Activated CD8-positive, alpha-beta T cell treated with anti-CD3 and anti-CD28 coated beads, Interleukin-2, amount 10 ng/mL, durations not matched to agents 7 days and 5 days (primary cell): ENCODE measurements at places on chromosomes 13 and 19.

DNA sequence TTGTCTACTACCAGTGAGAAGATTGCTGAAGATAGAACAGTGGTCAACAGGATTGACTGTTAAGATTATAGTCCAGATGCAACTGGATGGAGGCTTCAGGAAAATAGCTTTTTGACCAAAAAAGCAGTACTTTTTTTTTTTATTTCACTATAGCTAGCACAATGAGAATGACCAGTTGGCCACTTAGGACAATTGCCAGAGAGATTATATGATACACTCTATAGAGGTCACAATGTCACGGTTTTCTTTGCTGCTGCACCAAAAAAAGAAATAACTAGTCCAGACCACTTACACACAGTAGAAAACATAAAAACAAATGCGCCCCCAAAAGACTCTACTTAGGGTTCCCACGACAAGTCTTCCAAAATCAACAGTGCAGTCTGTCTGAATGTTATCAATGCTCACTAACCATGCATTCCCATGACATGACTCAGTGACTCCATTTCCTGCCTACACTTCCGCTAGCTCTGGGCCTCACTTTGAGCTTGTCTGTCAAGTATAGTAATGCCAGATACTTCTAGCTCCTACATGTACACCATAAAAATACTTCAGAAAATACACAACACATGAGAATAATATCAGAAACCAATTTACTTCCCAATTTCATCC lies 209.1 kb upstream of the STARD13 start:
- DNase-seq: no peak

DNA sequence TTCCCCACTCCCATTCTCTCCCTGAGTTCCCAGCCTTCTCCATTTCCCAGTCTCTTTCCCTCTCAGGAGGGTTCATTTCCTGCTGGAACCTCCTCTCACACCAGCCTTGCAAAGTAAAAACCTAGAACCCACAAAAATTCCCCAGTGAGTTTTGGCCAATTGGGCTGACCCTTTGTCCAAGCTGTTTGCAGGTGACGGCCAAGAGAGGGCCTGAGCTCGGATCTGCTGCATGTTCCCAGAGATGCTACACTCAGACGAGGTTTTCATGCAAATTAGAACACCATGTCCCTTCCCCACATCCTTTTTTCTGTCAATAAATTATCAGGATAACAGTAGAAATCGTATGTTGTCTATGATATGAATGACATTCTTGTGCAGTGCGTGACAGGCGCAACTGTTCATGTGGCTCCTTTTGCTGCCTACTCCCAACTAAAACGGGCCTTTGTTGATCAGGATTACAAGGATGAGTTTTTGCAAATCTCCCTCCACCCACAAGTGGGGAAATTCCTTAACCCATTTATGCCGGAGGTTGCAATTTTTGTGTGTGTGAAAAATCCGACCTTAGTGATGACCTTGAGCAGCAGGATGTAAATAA lies 149.5 kb downstream of the CACNA1A start:
- no peak for DNase-seq

- DNase-seq: no peak
Measured at GRCh38 chr13:39859898-39860297, 204.4 kb downstream of the COG6 start.

DNA sequence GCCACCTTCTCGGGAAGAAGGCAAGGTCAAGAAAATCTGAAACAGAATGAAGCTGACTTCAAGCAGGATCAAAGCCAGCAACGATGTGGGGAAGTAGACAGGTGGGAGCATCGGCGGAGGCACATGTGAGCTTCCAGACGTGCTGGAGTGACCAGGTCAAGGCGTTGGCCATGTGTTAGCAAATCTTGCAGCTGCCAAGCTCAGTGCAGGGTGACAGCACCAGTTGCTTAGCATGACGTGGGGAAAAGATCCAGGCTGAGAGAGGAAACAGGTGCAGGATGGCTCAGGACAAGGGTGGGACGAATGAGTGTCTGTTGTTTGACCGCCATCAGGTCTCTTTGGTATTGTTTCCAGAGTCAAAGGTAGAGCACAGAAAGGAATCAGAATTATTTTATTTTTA lies 92.3 kb downstream of the TNFSF13B start:
- no peak for DNase-seq

DNA sequence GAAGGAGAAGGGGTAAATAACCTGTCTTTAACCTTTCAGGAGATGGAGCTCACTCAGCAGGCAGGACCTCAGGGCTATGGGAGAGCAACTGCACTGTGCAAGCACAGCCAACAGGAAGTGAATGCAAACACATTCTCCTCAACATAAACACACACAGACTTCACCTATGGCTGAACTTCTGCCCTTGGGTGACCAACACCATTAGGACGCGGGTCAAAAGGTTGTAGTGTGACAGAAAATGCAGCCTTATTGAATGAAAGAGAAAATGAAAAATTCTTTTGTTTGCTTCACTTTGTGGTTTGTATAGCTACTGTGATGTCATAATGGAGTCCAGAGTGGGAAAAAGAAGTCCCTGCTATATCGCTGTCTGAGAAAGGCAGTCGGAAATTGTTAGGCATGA lies 323.0 kb downstream of the NDFIP2 start:
- no peak for DNase-seq

- DNase-seq: peak; percentile 28
Measured at GRCh38 chr13:36998624-36999041, 507 bp downstream of the ALG5 start.

- DNase-seq: no peak
Measured at GRCh38 chr19:1151917-1152587, 22.0 kb downstream of the SBNO2 start.

DNA sequence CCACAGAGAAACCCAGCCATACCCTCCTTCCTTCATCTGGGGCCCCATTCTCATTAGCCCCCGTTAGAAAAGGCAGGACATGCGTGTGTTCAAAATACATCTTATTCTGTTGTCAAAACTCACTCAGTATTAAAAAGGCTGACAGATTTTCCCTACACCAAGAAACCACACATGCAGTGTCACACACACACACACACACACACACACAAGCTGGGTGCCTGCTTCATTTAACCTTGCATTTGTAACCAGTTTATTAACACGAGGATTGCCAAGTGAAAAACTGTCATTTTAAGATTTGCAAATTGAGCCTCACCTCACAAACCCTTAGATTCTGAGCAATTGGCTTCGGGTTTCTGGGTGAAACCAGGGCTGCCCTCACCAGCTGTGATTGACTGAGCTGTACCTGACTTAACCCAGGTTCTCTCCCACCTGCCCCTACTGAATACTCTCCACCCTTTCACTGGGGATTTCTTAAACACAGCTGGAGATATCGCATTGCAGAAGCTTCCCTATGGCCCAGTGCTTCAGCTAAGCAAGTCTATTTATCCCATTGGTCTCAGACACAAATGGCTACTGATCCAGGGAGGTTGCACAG lies 172.7 kb upstream of the ZNF507 start:
- no peak for DNase-seq

- DNase-seq: no peak
Measured at GRCh38 chr19:40174092-40174491, 17.1 kb upstream of the MAP3K10 start.

GRCh38 chr13:50334944-50335343 lies 319.7 kb downstream of the KCNRG start:
- no peak for DNase-seq

DNA sequence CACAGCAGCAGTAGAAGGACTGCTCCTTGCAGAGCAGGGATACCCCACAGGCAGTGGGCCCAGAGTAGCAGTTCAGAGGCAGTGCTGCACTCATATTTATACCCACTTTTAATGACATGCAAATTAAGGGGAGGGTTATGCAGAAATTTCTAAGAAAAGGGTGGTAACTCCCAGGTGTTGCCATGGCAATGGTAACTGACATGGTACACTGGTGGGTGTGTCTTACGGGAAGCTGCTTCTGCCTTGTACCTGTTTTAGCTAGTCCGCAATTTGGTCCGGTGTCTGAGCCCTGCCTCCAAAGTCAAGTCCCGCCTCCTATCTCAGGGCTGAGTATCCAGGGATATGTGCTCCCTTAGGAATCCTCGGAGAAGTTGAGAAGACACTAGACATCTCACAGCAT lies 79.2 kb upstream of the UQCRFS1 start:
- DNase-seq: no peak

DNA sequence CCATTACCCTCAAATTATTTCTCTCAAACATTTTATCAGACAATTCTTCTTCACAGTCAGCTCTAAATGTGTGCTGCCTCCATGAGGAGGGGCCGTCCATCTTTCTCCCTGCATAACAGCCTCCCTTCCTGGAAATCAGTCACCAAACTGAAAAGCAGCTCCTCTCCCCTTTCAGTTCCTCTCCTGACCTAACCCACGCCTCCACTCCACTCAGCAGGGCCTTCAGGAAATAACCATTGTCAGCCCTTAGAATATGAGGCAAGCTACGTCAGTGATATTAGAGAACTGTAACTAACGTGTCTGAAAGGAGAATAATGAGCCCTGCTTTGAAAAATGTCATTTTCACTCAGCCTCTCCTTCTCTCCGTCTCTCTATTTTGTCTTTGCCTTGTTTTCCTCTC lies 116.2 kb downstream of the OLFM4 start:
- no peak for DNase-seq

- no peak for DNase-seq
Measured at GRCh38 chr13:37390735-37391134, 207.8 kb downstream of the POSTN start.

GRCh38 chr13:71870100-71870499 lies 3.1 kb upstream of the DACH1 start:
- DNase-seq: no peak

- no peak for DNase-seq
Measured at GRCh38 chr19:17359905-17360800, 17.0 kb downstream of the PLVAP start.

- no peak for DNase-seq
Measured at GRCh38 chr13:45205124-45205523, 4.3 kb upstream of the KCTD4 start.

GRCh38 chr19:3146677-3147100 lies 10.9 kb downstream of the GNA15 start:
- peak; percentile 69 for DNase-seq

GRCh38 chr19:33767898-33768413 lies 28.7 kb upstream of the KCTD15 start:
- DNase-seq: peak; percentile 54

- DNase-seq: no peak
Measured at GRCh38 chr13:98890186-98890585, 87.7 kb downstream of the DOCK9 start.

DNA sequence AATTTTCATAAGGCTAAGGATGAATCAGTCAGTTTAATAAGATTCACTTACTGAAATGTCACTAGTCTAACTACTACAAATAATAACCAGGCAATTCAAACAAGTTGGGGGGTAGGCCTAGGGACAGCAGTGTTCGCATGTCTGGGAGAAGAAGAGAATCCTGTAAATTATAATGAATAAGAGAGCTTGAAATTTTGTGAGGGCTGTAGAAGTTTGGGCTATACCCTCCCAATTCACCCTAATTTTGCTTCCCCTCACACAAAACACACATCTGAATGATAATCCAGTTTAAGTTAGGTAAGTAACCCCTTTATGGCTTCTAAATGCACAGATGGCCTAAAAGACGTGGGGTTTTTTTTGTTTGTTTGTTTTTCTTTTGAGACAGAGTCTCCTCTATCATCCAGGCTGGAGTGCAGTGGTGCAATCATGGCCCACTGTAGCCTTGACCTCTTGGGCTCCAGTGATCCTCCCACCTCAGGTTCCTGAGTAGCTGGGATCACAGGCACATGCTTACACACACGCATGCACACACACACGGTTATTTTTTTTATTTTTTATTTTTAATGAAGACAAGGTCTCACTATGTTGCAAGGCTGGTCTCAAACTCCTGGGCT lies 69.9 kb downstream of the TBC1D4 start:
- DNase-seq: no peak

- peak; percentile 5 for DNase-seq
Measured at GRCh38 chr13:113901231-113901630, 37.4 kb upstream of the GAS6 start.

GRCh38 chr13:20359335-20359734 lies 127.2 kb upstream of the GJB6 start:
- DNase-seq: no peak
